ENCODE measurements at places on chromosomes 6 and 20.

GRCh38 chr6:71033890-71034289 lies 77.0 kb upstream of the B3GAT2 start:
- no peak for DNase-seq

- peak; percentile 34 for DNase-seq
Measured at GRCh38 chr20:4782378-4782772, 60.7 kb downstream of the PRND start.

GRCh38 chr20:16498526-16499253 lies 74.6 kb downstream of the KIF16B start:
- DNase-seq = no peak

DNA sequence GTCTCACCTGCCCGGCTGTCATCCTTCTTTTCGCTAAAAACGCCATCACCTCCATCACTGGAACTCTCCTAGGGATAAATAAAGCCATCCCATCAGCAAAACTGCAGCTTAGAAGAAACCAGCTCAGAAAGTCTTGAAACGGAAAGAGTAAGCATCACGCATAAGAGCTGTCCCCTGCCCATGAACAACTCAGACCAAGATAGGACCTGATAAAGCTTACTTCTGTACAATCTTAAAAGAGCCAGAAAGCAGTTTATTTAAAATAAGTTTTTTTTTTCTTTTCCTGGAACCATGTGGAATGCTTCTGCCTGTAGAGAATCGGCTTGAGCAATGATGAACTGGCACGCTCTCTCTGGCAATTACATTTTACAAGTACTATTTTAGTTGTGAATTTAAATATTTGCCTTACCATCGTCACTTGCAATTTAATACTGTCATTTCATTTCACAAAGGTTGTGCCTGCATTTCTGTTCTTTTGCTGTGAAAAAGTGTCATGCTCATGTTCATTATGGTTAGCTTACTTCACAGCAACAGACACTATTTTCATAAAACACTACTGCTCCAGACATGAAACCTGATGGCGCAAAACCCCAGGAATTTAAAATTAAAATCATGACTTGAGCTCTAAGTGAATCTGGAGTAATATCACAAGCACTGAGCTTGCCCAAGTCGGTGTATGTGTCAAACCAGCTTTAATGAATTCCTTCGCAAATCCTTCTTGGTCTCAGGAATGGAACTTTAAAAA lies 59.6 kb upstream of the EMILIN3 start:
- no peak for DNase-seq

DNA sequence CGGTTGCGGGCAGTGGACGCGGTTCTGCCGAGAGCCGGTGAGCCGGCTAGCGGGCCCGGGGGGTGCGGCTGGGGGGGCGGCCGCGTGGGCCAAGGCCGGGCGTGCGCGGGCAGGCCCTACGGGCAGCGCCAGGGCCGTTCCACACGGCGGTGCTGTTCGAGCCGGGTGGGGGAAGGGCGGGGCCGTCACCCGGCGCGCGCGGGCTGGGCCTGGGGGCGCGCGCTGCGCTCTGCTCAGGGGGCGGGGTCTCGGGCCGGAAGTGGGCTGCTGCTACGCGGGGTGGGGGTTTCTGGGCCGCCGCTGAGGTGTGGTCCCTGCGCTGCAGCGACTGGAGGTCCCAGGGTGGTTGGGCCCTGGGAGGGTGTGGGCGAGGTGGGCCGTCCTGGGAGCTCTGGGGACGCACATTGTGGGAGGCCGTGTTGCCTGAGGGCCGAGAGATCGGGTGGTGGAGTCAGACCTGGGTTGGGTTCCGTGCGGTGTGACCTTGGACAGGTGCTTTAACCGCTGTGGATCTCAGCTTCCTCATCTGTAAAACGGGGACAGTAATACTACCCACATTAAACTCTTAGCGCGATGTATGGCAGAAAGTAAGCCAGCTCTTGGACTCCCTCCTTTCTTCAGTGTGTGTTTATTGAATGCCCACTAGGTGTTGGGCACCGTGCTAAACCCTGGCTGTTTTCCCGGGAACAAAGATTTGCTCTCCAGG lies 391 bp downstream of the MAPRE1 start:
- DNase-seq = peak; percentile 58

GRCh38 chr20:47989957-47990356 lies 204.7 kb upstream of the SULF2 start:
- DNase-seq = no peak

- DNase-seq = no peak
Measured at GRCh38 chr6:79420054-79420453, 117.2 kb downstream of the LCA5 start.

GRCh38 chr6:129495652-129496051 lies 214.3 kb downstream of the ARHGAP18 start:
- no peak for DNase-seq

DNA sequence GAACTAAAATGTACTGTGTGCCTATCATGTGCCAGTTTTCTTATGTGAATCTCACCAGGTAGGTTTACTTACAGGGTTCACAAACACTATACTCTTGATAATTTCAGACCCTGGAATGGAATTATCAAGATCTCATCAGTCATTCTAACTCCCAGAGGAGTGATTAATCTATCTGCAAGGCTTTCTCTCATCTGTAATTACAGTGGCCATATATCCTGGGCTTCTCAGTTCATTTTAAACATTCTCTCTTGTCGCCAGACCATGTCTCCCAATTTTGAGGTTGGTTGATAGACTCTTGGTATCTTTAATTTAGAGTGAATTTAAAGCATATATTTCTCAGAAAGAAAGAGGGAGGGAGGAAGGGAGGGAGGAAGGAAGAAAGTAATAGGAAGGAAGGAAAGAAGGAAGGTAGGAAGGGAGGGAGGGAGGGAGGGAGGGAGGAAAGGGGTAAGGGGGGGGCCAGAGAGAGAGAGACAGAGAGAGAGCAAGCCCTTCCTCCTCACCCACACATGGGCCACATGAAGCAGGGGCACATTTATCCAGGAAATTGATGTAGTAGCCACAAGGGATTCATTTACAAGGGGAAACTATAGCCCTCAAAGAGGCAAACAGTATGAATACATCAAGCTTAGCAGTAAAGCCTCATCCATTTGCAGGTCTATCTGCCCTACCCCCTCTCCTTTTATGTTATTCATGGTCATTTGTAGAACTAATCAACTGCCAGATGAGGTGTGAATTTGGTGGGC lies 25.8 kb upstream of the NRSN1 start:
- DNase-seq = no peak

- no peak for DNase-seq
Measured at GRCh38 chr6:63530182-63530581, 42.1 kb upstream of the LOC128125822 start.

GRCh38 chr6:36718560-36718959 lies 20.9 kb downstream of the RAB44 start:
- DNase-seq = no peak

GRCh38 chr6:119449331-119450156 lies 100.0 kb upstream of the MAN1A1 start:
- DNase-seq = no peak

GRCh38 chr6:135935941-135936601 lies 84.6 kb downstream of the PDE7B start:
- no peak for DNase-seq

DNA sequence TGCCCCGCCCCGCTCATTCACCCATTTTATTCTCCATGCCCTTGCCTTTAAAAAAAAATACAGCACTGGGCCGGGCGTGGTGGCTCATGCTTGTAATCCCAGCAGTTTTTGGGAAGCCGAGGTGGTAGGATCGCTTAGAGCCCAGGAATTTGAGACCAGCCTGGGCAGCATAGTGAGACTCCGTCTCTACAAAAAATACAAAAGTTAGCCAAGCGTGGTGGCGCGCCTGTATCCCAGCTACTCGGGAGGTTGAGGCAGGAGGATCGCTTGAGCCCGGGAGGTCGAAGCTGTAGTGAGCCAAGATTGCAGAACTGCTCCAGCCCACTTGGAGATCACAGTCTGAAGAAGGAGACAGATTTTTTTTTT lies 407 bp upstream of the KIF6 start:
- no peak for DNase-seq

- DNase-seq = no peak
Measured at GRCh38 chr6:50939931-50940330, 121.3 kb downstream of the TFAP2B start.

- DNase-seq = no peak
Measured at GRCh38 chr6:124742971-124743370, 219.3 kb upstream of the RNF217 start.

GRCh38 chr6:22145376-22145775 lies 151.5 kb downstream of the PRL start:
- DNase-seq = peak; percentile 18

- DNase-seq = no peak
Measured at GRCh38 chr6:89221129-89221528, 4.0 kb upstream of the GABRR1 start.

GRCh38 chr6:31546339-31546957 lies at the start of gene ATP6V1G2:
Gene ATP6V1G2 (minus strand): TSS chr6:31546608. CDS start chr6:31546559, 49 bp downstream.
- peak; percentile 94 for DNase-seq

DNA sequence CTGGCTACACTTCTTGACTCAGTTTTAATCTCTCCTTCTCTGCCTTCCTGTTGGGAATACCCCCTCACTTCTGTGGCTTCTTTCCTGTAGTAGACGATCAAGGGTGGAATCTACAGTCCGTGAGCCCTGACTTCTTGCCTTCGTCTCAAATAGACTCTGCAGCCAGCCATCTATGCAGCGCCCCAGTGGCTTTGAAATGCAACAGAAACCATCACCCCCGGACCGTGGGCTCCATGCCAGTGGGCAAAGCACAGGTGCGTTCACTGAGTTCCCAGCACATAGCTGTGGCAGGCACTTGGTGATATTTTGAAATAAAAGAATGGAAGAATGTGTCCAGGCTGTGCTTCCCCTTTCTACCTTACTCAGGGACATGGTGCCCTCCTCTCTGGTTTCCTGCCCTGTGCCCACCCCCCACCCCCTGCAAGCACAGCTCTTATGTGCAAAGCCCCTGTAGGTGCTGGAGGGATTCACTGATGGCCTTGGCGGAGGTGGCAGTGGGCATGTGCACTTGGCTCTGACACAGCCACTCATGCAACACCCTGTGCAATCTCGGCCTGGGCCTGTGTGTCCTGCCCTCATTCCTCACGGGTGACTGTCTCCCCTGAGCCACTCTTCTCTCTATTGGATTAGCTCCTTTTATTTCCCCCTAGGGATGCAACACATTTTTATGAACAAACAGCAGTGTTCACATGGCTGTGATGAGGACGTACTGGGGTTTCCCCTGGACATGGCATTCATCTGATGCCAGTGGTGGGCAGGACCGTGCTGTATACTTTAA lies 5.5 kb upstream of the CDSN start:
- DNase-seq = no peak

- no peak for DNase-seq
Measured at GRCh38 chr6:37501632-37502491, 2.2 kb upstream of the CCDC167 start.

- no peak for DNase-seq
Measured at GRCh38 chr6:117206944-117207687, 58.2 kb upstream of the VGLL2 start.

- no peak for DNase-seq
Measured at GRCh38 chr6:87832025-87832825, 130.2 kb upstream of the AKIRIN2 start.

DNA sequence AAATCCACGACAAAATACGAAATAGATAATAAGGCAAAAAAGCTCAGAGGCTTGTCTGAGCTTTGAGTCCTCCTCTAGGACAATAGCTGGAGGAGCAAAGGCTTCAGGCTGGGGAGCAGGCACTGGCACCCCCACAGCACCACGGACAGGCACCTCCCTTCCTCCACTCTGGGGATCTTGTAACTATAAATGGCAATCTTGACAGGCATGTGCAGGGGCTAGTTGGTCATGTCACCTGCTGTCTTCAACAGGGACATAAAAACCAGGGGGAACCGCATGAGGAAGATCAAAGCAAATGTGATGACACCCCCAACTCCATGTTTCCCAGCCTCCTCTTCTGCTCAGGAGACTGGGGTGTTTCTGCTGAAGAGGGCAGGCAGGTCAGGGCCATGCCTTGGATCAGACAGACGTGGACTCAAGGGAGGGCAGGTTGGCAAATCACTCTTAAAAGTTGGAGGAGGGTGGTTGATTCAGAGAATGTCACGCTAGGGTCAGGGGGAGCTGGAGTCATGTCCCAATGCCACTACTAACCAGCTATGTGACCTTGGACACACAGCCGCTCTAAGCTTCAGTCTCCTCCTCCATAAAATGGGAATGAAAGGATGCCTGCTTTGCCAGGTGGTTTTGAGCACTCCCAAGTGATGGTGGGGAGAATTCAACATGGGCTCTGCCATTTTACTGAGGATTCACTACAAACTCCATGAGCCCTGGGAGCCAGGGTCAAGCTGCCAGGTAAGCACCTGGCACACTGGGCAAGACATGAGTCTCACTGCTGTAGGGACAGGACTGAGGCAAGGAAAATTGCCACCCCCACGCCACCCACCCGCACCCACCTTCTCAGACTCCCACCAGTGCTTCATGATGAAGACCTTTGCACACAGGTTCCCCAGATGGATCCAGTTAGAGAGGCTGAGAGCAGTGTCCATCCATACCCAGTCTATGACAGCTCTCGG lies 48.0 kb downstream of the NPEPL1 start:
- DNase-seq = no peak

DNA sequence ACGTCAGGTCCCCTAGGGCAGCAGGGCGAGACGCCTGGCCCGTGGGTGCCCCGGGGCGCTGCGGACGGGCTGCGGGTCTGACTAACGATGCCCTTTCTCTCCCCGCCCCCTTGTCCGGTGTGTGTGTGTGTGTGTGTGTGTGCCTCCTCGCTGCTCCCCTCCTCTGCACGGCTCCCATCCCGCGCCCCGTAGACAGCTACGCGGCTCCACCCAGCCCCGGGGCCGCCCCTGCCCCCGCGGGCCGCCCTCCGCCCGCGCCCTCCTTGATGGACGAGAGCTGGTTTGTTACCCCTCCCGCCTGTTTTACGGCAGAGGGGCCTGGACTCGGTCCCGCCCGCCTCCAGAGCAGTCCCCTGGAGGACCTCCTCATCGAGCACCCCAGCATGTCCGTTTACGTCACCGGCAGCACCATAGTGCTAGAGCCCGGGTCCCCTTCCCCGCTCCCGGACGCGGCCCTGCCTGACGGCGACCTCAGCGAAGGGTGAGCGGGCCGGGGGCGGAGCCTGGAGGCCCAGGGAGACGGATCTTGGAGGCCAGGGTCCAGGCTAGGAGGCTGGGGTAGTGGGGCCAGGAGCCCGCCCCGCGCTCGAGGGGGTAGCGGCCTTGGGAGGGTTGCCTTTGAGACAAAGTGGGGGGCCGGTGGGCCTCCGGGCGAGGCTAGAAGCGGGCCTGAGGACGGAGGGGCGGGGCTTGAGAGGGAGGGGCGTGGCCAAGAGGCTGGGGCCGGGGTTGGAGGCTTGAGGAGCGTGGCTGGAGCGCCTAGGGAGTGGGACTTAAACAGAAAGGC lies 5.1 kb downstream of the TP53INP2 start:
- no peak for DNase-seq

- DNase-seq = no peak
Measured at GRCh38 chr6:150057501-150057951, 11.4 kb downstream of the ULBP3 start.

- DNase-seq = no peak
Measured at GRCh38 chr6:112359863-112360262, 12.7 kb downstream of the RFPL4B start.

All from NCI-H524 (cell line).